ENCODE measurements at places on chromosomes 3 and 15.
A peak's percentile ranks its signal among the peaks of the same experiment; 100 is the strongest.

DNA sequence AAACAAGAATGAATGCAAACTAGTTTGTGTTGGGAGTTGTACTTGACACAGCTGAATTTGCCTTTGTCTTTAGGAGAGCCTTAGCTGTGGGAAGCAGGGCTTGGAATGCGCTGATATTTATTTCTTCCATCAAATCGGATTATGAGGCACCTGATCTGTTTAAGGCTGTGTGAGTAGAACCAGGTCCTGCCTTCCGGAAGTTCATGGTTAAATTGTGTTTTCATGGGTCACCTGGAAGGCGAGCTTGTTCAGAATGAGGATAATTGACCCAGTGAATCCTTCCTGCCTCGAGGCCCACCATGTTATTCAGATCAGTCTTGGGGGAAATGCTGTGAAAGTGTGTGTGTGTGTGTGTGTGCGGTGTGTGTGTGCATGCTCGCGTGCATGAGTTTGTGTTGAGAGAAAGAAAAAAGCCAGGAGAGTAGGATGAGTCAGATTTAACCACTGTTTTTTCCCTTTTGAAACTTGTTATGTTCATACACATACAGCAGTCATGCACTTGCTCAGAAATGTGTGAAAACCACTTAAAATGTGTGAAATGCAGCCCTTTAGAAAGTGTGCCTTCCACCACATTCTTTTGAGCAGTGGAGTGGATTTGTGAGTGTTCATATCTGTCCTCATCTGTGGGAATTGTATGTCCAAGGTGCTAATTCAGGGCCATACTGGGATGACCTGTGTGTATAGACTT, 36.7 kb downstream of the SMAD3 start:
- DNase-seq, result no peak

- DNase-seq, result no peak
These were observed 103.3 kb upstream of the COL8A1 start for GRCh38 chr3:99534951-99535704.

DNA sequence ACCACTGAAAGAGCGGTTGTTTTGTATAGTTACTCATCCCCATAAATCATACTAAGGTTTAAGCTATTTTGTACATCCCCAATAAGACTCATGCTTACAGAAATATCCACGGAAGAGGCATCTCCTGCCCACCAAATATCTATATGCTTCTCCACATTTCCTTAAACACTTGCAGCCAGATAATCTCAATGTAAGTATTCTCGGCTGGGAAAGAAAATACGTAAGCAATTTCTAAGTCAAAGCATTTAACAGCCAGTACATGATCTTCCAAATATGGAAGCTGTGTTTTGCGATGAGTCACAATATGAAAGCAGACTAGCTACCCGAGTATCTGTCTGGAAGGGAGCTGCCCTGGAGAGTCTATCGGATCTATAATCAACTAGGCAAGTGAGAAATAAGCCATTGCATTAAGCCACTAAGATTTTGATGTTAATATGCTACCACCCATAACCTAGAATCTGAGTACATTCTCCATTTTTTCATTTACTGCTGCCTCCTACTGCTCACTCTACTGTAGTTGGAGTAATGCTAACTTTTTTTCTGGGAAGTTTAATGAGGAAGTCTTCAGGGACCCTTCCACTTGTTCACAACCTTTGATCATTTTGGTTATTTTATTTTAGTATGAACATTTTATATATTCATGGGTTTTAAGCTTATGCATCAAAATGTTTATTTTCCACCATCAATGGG, 26.9 kb upstream of the ZMAT3 start:
- peak; percentile 2 for DNase-seq

- DNase-seq, result no peak
These were observed 49.3 kb downstream of the HHLA2 start for GRCh38 chr3:108345492-108346205.

DNA sequence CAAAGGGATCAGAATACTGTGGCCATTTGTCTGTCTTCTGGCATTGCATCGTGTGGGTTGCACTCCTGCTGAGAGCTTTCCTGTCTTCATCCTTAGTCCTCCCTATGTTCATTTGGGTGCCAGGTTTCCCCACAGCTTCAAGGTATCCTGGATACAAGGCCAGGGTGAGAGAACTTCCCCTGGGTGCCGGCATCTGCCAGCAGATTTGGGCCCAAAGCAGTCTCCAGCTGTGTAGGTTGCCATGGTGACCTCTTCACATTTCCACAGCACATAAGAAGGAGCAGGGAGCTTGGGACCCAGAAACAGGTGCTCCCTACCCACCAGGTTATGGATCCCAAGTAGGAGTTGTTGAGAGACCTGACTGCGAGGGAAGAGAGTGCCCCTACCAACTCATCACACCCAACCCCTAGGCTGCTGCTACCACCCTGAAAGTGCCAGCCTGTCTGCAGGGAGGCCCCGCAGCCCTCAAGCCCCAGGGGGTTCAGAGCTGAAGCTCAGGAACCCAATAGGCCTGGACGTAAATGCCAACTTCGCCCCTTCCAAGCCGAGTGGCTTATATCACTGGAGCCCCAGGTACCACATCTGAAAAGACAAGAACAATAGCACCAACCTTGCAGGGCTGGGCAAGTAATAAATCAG, 19.9 kb downstream of the TTC21A start:
- peak; percentile 18 for DNase-seq

- no peak for DNase-seq
These were observed 9.0 kb upstream of the COPG1 start for GRCh38 chr3:129240436-129240835.

GRCh38 chr3:43523454-43524053, 98.3 kb downstream of the ANO10 start:
- DNase-seq, result no peak

GRCh38 chr3:193775421-193776077, 182.5 kb downstream of the OPA1 start:
- DNase-seq, result no peak

- DNase-seq, result no peak
These were observed 1.8 kb downstream of the PRKCD start for GRCh38 chr3:53162672-53163443.

DNA sequence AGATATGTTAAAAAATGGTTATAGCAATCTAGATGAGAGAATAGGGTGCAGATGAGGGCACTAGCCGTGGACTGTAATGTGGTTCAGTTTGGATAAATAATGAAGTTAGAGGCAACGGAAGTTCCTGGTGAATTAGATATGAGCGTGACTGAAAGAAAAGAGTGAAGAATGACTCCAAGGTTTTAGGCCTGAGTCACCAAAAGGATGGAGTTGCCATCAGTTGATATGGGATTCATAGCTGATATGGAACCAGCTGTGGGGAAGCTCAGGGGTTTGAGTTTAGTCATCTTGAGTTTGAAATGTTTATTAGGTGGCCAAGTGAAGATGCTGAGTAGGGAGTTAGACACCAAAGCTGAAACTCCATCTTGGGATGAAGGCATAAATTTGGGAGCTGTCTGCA, 66.2 kb downstream of the SSR3 start:
- DNase-seq, result no peak

- peak; percentile 74 for DNase-seq
These were observed 692 bp downstream of the UBE2E2 start for GRCh38 chr3:23203708-23204330.

- no peak for DNase-seq
These were observed 73.4 kb downstream of the SLC6A11 start for GRCh38 chr3:10889206-10889960.

GRCh38 chr3:32316976-32317375, 74.7 kb upstream of the CMTM7 start:
- no peak for DNase-seq

GRCh38 chr3:14234251-14235002, 55.8 kb downstream of the LSM3 start:
- no peak for DNase-seq

- no peak for DNase-seq
These were observed 400.7 kb downstream of the ROBO1 start for GRCh38 chr3:79367066-79367465.

DNA sequence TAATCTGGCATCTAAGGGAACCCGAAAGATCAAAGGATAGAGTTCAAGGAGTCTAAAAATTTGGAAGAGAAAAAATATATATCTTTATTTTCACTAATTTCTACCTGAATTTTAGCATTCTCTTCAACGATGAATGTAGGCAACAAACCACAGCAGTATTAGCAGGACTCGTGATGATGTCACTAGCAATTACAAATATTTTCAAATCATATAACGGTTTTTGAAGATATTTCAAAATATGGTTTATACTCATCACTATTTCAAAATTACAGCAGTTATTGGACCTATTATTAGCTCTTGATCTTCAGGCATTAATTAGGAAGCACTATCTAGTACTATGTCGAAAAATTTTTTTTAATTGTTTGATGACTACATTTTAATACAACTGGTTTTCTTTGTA, 27.0 kb upstream of the ANKDD1A start:
- DNase-seq, result no peak

DNA sequence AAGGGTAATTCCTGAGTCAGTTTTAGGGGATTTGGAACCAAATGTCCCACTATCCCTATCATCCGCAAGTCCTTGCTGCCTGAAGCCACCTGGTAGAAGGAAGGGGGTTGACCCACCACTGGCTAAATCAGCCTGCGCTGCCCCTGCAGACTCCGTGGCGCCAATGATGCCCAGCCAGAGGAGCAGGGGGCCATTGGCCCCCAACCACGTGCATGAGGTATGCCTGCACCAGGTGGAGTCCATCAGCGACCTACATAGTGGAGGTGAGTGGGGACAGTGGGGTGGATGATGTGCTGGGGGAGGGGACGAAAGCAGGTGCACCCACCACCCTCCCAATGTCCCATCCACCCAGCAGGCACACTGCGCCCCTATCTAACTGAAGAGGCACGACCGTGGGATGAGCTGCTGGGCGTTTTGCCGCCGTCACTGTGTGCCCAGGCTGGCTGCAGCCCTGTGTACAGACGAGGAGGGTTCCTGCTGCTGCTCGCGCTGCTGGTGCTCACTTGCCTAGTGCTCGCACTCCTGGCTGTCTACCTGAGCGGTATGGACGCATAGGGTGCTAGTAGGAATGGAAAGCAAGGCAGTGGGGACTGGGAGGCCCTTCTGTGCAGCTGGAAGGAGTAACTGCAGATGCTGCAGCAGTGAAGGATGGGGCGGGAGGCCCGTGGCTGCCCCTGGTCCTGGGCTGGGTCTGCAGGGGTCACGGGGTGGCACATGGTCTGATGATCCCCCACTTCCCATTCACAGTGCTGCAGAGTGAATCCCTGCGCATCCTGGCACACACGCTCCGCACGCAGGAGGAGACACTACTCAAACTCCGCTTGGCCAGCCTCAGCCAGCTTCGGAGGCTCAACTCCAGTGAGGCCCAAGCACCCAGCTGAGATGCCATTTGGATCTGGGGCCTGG, 5.7 kb downstream of the IFRD2 start:
- no peak for DNase-seq

- no peak for DNase-seq
These were observed 16.1 kb downstream of the LRRC2 start for GRCh38 chr3:46549989-46550388.

DNA sequence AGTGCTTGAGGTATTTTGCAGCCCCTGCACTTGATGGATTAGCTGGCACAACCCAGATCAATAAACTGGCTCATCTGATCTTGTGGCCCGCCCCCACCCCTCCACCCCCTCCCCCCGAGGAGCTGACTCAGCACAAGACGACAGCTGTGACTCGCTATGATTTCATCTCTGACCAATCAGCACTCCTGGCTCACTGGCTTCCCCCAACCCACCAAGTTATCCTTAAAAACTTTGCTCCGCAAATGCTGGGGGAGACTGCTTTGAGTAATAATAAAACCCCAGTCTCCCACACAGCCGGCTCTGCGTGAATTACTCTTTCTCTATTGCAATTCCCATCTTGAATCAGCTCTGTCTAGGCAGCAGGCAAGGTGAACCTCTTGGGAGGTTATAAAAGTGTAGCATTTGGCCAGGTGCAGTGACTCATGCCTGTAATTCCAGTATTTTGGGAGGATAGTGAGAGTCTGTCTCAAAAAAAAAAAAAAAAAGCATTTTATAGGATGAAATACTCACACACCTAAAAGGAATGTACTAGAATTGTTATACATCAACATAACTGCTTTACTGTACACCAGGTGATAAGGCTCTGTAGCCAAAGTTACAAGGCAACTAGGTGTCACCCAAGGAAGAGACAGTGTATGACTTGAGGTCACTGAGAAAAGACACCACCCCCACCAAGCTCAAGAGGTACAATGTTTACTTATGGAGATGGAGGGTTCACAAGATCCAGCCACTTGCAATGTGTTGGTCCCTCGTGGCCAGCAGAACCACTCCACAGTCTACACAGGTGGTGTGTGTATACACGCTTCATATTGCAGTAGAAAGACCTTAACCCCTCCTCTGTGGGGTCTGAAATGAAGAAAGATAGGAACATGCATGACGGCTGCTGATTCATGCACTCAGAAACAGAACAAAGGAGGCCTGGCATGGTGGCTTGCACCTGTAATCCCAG, 8.6 kb downstream of the ZNF445 start:
- DNase-seq, result no peak

GRCh38 chr3:100108464-100109079, 5.7 kb downstream of the FILIP1L start:
- no peak for DNase-seq

- no peak for DNase-seq
These were observed 29.8 kb upstream of the MUC13 start for GRCh38 chr3:124964387-124964786.

DNA sequence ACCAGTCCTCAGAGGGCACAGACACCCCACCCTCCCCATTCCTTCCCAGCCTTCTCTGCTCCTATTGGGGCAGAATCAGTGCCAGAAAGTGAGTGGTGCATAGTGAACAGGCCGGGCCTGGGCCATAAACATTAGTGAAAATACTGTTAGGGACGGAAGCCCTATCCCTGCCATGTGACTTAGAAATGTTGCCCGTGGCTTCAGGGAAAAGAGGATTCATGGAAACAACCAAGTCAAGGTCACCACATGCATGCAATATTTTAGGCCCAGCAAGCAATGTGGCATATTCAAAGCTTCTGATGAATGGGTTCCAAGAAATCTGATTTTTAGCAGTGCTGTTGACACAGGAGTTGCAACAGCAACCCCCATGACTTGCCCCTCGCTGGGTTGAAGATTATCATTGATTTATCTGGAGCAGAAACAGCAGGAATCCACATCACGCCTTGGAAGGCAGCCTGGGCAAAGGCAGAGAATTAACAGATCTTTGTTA, 52.3 kb downstream of the CCNL1 start:
- DNase-seq, result no peak

GRCh38 chr15:74917676-74918075, 11.0 kb upstream of the FAM219B start:
- DNase-seq, result no peak

DNA sequence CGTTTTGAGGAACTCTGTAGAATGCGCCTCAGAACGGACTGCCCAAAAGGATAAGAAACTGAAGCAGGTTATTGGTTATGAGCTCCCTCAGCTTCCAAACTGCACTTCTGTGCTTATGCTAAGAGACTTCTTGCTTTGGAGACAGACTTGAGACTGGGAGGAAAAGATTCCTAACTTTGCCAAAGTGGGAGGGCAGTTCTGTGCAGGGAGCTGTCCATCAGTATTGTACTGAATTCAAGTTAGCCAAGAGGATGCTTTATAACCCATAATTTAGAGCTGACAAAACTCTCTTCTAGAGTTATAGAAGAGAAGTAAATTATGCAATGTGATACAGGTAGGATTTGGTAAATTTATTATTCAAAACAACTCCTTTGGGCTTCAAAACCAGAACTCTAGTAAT, 519.8 kb upstream of the GBE1 start:
- no peak for DNase-seq

GRCh38 chr3:150699068-150699639, 4.6 kb downstream of the ERICH6 start:
- no peak for DNase-seq

- DNase-seq, result no peak
These were observed 51.3 kb downstream of the RBMS3 start for GRCh38 chr3:29332195-29332637.

- no peak for DNase-seq
These were observed 76.5 kb upstream of the BCL6 start for GRCh38 chr3:187821616-187822317.

All from brain (organoid and tissue), 16 donors.